ENCODE measurements at places on chromosomes 1 and 21.

DNA sequence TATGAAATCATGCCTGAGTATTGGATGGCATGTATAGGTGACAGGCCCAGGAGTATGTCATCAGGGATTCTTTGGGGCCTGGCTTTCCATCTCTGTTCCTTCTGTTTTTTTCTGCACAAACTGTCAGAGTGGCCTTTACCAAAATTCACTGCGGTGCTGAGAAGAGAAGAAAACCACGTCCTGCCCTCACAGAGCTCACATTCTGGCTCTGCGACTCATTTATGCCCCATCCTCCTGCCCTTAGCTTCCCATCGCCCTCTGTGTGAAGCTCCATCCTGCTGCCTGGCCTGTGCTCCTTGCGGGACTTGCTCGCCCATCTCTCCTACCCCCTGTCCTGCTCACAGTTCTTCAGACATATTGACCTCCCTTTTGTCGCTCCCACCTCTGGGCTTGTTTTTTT lies 73.4 kb downstream of the HUNK start:
- DNase-seq, result peak; percentile 50

- no peak for DNase-seq
Measured at GRCh38 chr1:167548059-167548932, 5.3 kb downstream of the CREG1 start.

- no peak for DNase-seq
Measured at GRCh38 chr1:167404161-167404888, 114.0 kb downstream of the CD247 start.

GRCh38 chr21:44413566-44414290 lies 41.6 kb upstream of the LRRC3 start:
- no peak for DNase-seq

DNA sequence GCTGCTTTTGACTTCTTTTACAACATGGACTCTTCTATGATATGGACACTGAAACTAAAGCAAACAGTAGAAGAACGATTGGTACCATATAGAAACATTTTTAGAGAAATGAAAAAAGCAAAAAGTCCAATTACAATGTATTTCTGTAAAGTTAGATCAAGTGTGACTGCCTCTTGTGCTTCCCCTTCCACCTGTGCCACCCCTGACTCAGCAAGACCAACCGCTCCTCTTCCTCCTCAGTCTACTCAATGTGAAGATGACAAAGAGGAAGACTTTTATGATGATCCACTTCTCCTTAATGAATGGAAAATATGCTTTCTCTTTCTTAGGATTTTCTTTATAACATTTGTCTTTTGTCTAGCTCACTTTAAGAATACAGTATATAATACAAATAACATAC lies 66.9 kb downstream of the PHTF1 start:
- no peak for DNase-seq

DNA sequence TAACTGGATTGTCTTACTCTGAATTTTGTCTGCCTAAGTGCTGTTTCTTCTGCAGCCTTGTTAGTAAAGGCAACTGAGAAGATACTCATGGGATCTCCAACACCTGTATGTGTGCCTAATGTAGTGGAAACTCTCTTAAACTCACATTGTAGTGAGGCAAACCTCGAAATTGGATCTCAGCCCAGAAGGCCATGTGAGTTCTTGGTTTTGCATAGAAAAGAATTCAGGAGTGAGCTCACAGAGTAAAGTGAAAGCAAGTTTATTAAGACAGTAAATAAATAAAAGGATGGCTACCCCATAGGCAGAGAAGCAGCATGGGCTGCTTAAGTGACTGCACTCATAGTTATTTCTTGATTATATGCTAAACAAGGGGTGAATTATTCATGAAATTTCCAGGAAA lies 1344.7 kb downstream of the NCAM2 start:
- peak; percentile 63 for DNase-seq

DNA sequence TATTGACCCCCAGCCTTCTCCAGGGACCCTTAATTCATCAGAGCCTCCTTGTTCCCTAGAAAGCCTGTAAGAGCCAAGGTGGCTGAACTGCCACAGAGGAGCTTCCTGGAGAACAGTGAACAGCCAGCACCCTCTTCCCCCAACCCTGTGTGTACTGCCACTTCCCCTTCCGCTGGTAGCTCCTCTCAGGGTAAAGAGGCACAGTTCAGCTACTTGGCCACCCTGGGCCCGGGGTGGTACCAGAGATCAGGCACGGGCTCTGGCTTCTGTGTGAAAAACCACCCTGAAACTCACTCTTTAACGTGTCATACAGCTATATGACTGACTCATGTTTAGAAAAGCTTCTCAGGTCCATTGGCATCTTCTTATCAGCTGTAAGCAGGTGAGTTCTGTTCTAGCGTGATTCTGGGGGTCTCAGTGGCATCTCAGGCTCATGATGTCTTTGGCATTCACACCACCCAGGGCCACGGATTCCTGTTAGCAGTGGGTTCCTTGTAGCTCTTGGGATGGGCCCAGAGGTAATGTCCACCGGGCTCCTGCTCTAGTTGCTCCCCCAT lies 22.4 kb downstream of the ARMH1 start:
- peak; percentile 68 for DNase-seq
